ENCODE measurements at places on chromosomes 13 and 19.

DNA sequence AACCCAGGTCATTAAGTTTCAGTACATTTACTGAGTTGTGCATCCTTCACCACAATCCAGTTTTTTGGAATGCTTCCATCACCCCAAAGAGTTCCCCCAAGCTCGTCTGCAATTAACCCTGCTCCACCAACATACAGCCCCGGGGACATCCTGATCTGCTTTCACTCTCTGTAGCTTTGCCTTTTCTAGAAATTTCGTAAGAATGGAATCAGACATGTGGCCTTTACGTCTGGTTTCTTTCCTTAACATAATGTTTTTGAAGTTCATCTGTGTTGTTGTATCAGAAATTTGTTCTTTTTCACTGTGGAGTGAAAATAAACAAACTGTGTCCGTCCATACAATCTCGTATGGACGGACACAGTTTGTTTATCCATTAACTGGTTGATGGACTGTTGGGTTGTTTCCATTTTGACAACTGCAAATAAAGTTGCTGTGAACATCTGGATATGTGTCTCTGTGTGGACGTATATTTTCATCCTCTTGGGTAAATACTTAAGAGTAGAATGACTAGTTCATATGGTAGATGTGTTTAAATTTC is 2.9 kb downstream of the KLHL26 start:
- no peak for DNase-seq

- DNase-seq: no peak
These were observed 107.2 kb downstream of the FNDC3A start for GRCh38 chr13:49082653-49083536.

GRCh38 chr13:97027162-97027554 is 32.9 kb upstream of the OXGR1 start:
- no peak for DNase-seq

GRCh38 chr19:8004723-8005513 is 523 bp downstream of the ELAVL1 start:
- no peak for DNase-seq

DNA sequence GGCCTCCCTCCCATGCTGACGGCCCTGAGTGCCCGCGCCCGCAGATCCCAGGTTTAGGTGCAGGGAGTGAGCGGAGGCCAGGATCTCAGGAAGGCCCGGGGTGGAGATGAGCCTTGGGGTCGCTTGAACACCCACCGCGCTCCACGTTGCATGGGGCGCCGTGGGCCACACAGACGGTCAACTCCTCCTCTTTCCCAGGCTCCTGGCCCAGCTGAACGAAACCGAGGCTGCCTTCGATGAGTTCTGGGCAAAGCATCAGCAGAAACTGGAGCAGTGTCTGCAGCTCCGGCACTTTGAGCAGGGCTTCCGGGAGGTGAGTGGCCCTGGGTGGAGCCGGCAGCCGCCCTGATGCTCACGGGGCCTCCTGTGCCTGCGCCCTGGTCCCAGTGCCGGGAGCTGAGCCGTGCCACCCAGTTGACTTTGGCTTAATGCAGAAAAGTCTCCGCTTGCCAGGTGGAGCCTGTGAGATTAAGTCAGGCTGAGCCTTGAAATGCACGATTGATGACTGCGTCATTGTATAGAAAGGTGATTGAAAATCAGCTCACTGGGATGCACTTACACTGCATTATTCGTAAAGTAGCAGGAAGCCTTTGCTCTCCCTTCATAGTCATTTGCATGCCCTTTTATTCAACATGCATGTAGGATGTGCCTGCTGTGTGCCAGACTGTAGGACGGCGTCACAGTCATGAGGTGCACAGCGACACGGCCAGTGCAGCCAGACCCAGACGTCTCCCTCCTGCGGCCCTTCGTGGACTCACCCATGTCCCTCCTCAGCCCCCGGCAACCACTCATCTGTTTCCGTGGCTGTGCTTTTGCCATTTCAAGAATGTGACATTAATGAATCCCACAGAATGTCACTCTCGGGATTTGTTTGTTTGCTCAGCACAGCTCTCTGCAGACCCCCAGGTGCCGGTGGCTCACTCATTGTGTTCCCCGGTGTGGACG is 35.5 kb upstream of the F7 start:
- no peak for DNase-seq

DNA sequence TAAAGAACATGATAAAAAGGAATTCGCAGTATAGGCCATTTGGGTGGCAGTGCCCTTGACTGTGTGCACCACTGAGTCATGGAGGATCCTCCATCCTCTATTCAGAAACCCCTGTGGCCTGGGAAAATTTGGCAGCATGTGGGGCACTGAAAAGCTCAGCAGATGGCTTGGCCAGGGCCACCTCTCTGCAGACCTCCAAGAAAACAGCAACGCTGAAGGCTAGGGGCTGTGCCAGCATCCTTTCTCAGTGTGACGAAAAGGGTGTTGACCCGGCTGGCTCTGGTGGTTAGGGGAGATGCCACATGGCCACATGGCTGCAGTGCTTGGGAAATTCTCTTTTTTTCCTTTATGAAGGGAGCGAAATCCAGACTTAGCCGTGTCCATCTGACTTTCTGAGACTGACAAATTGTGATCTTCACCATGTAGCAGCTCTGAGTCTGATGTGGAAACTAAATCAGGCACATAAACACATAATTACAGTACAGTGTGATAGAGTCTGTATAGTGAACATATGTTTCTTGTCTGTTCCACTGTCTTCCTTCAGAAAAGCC is 178.0 kb downstream of the KCTD12 start:
- DNase-seq: no peak

DNA sequence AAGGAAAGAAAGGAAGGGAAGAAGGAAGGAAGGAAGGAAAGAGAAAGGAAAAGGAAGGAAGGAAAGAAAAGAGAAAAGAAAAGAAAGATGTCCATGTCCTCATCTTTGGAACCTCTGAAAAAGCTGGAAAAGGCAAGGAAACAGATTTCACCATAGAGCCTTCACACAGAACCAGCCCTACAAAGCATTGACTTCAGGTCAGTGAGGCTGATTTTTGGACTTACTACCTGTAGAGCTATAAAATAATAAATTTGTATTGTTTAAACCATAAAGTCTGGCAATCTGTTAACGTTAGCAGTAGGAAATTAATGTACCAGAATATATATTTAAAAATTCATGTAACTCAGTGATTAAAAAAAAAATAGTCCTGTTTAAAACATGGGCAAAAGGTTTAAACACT is 130.0 kb downstream of the PIBF1 start:
- no peak for DNase-seq

GRCh38 chr13:20939662-20940061 is 37.1 kb upstream of the XPO4 start:
- DNase-seq: no peak

- no peak for DNase-seq
These were observed 47.8 kb upstream of the TCF3 start for GRCh38 chr19:1699998-1700732.

GRCh38 chr19:54469496-54469934 is 3.6 kb downstream of the CDC42EP5 start:
- DNase-seq: no peak

GRCh38 chr13:84025824-84026223 is 143.6 kb upstream of the SLITRK1 start:
- DNase-seq: no peak

DNA sequence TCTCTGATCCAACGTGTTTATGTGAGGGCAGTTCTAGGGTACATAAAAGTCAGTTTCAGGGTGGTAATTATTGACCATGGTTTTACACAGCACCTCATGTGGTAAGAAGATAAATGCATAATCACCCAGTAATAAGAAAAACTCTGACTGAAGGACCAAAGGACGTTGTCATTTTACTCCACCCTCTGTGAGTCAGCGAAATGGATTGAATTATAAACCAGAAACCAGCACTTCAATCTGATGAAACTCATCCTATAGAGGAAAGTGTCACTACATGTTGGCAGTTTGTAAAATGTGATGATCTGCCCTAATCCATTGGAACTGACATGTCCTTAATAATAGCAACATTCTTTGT is 406.8 kb downstream of the KLF5 start:
- DNase-seq: no peak

DNA sequence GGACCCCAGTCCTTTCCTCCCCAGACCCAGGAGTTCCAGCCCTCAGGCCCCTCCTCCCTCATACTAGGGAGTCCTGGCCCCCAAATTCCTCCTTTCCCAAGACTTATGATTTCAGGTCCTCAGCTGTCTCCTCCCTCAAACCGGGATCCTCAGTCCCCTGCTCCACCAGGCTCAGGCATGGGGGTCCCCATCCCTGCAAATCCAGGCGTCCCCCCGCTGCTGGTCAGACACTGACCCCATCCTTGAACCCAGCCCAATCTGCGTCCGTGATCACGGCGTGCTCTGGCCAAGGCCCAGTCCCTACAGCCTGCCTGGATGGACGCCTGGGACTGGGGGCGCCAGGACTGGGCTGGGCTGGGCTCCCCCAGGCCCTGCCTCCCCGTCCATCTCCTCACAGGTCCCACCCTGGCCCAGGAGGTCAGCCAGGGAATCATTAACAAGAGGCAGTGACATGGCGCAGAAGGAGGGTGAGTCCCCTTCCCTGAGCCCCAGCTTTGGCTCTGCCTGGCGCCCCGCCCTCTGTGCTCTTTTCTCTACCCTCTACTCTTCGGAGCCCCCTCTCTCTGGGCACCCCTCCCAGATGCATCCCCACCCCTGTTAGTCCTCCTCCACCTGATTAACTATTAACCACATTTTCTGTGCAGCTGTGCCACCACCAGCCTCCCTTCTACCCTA is 672 bp downstream of the HPN start:
- no peak for DNase-seq

DNA sequence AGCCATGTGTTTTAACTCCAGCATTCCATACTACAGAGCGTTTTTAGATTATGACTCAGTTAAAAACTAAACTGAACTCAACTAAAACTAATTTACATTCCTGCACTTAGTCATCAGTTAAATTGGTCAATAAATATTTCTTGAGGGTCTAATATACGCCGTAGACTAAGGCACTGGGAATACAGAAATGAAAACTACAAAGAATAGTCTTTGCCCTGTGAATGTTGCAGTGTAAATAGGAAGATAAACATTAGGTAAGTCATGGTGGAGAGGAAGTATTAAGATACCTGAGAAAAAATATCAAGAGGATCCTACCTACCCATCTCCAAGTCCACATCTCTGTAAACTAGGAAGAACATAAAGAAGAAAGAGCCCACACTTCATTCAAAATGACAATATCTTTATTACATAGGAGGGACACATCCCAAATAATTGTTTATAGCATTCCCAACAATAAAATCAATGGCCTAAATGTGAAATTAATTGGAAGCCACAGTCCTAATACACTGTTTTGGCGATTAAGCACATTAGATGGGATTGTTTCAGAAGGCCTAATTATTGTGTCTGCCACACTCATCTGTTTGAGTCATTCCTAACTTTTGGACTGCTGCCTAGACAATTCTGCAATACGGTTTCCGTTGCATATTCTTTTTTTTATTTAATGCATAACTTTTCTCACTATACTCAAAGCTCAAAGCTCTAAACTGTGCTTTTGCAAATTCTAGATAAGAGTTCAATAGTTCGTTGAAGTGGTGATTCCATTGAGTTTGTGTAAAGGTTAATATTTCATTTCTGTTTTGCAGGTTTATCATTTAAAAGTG is 52.9 kb downstream of the MBNL2 start:
- DNase-seq: no peak

DNA sequence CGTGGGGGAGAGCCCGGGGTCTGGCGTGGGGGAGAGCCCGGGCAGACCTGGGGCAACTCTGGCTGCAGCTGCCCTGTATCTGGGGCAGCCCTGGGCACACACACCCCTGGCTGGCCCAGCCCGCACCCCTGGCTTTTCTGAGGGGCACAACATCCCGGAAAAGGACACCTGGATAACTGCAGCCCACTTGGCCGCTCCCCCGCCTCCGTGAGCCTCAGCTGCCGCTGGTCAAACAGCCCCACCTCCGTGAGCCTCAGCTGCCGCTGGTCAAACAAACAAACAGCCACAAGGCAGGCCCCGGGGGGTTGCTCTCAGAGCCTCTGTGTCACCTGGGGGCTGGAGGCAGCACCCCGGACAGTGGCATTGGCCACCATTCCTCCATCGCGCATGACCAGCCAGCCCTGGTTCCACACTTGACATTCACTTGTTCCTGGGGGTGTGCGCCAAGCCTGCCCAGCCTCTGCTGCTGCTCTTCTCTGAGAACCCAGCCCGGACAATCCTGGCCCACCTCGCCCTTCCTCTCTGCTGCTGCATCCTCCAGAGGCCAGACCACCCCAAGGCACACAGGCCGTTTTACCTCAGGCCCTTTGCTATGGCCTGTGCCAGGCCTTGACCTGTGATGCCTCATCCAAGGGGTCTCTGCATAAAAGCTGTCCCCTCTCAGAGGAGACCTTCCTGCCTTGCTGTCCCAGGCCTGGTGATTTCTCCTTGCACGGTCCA is 19.9 kb downstream of the CEBPG start:
- DNase-seq: no peak

GRCh38 chr19:1237027-1237659 is 662 bp downstream of the CBARP start:
- DNase-seq: no peak

DNA sequence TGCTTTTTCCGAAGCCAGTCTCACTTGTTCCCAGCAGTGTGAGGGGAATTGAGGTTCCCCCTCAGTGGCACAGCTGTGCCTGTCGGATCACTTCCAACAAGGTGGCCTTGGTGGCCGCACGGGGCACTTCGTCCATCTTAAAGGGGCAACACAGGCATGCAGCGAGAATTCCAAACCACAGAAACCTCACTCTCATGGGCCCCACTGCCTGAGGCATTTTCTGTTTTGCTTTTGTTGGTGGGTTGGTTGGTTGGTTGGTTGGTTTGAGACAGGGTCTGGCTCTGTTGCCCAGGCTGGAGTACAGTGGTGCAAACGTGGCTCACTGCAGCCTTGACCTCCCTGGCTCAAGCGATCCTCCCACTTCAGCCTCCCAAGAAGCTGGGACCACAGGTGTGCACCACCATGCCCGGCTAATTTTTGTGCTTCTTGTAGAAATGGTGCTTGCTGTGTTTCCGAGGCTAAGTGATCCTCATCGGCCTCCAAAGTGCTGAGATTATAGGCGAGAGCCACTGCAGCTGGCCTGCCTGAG is 3.7 kb upstream of the NDUFS7 start:
- DNase-seq: no peak

DNA sequence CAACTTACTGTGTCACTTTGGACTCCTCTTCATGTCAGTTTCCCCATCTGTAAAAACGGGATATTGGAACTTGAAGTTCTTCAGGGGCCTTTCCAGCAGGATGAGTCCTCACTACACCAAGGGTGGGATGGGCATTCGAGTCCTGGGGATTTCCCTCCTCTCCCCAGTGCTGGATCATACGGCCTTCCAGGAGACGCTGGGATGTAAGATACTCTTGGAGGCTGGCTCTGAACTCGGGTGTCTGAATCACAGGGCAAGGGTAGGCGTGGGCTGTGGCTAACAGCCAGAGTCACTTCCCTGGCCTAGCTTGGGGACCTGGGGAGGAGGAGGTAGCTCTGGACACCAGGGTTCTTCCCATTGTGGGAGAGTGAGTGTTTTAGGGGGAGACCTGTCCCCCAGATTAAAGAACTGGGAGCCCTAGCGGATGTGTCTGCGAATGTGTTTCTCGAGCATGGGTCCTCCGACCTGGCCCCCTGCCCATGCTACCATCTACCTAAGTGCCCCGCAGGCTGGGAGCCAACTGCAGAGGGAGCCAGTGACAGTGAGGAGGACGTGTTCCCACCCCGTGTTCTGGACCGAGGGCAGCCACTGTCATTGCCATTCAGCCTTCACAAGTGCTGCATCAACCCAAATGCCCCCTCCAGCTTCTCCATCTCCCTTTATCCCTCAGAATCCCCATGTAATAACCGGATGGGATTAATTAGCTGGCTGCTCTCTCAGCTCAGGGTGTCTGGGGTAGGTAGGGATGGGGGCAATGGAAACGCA is 2.4 kb upstream of the CYTH2 start:
- DNase-seq: no peak

Data from stimulated activated CD8-positive, alpha-beta memory T cell treated with anti-CD3 and anti-CD28 coated beads, Interleukin-2, amount 100 ng/mL, for 1 hour (primary cell).